H1 (cell line): ENCODE measurements at places on chromosomes 5 and 9. TPM values are rescaled to one million over a fixed set of nuclear protein-coding genes. Genes with fewer than 3 reads are reported as not detected.

TRIM36 gene
- total RNA-seq = 14.1 and 16.5 TPM in 2 replicates

DNA sequence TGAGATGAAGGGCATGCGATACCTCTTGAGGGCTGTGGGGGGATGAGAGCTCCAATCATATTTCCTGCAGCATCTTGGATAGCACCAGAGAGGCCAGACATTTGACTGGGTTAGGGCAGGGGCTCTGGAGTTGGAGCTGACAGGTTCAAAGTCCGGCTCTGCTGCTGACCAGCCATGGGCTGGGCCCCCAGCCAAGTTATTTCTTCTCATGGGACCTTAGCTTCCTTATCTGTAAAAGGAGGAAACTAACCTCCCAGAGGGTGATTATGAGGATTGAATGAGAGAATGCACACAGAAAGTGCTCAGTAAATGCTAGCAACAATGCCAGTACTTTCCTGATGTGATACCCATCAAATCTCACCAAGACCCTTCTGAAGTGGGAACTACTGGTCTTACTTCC, 65.2 kb upstream of the SLC25A51 start:
- no peak for DNase-seq

DNA sequence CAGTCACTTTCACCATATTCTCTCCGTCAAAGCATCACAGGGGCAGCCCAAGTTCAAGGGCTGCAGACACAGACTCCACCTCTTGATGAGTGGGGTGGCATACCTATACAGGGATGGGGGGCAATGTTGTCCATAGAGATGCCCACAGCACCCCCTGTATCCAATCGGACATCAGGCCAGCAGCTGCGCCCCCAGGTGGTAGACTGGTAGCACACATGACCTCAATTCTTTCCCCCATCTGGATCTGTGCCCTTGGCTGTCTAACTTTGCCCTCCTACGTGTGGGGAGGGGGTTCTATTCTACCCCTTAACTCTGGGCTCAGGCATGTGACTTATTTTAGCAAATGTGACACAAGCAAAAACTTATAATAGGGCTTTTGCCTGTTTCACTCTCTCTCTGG, 84.0 kb upstream of the SLC25A48 start:
- DNase-seq = no peak

PLPP7 gene
- total RNA-seq = 3.4 TPM in 2 replicates

FIBCD1 gene
- 5.3 and 6.1 TPM in 2 replicates for total RNA-seq

TAS2R1 gene
- not detected in 2 replicates for total RNA-seq

GRCh38 chr9:125694478-125694877, 12.5 kb downstream of the MAPKAP1 start:
- DNase-seq = no peak

PKN3 gene
- total RNA-seq = 15.2 and 16.3 TPM in 2 replicates

- DNase-seq = no peak
These were observed 279.6 kb upstream of the GRAMD2B start for GRCh38 chr5:126143622-126144021.

GRCh38 chr5:68225911-68226545, 10.5 kb downstream of the PIK3R1 start:
- DNase-seq = no peak

DNA sequence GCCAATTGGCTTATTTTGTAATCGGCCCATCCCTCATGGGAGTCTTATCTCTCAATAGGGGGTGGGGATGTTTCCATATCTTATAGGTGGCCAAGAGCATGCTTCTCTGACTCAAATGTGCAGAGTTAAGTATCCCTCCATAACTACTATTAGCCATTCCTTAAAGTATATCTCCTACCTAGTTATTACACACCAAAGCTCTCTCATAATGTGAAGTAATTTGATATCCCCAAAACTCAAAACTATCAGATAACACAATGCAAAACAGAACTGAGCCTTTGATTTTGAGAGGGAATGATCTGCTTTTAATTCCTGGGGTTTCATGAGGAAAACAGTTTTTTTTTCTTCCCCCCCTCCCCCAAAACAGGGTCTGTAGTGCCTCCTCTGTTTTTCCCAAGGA, 28.4 kb downstream of the UNC13B start:
- no peak for DNase-seq

NTMT1 gene
- total RNA-seq = 66.1 and 70.2 TPM in 2 replicates

- DNase-seq = no peak
These were observed 2280.6 kb upstream of the ACO1 start for GRCh38 chr9:30103647-30104394.

DNA sequence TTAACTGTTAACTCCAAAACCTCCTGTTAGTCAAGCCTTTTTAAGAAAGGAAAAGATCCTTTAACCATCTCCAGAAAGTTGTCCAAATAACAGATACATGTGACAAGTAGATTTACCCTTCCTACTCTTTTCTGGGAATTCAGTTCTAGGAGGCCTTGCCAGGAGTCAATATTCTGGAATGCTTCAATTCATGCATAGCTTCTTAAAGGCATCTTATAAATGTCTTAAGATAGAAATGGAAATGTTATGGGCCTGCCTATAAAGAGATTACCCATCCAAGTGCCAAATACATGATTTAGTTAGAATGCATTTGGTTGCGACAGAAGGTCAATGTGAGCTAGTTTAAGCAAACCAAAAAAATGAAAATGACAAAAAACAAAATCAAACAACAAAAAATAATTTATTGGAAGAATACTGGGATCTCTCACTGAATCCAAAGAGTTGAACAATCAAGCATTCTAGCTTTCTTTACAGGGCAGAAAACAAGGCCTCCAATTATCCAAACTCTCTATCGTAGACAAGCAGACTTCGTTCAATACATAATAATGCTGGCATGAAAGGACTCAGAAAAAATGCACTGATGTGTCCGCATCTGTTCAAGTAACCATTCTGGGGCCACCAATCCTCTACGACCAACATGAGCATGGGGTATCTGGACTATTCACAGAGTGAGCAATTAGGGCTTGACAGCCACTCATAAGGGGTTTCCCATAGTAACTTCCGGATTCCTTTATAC, 188.6 kb downstream of the CTNND2 start:
- DNase-seq = no peak

DNA sequence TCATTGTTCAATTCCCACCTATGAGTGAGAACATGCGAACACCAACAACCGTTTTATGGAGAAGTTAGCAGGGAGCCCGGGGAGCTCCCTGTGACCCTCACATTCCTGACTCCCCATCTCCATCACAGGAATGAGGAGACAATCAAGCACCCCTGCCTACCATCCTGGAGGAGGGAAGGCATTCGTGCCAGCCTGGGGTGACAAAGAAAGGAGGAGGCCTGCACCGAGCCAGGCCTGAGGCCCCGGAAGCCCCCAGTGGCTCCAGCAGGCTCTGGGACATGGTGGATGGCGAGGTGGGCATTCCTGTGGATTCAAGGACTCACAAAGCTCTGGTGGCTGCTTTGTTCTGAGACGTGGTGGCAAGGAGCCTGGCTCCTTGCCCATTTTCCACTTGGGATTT, 36.5 kb upstream of the UGT3A1 start:
- no peak for DNase-seq

- no peak for DNase-seq
These were observed 12.2 kb upstream of the TMEM252 start for GRCh38 chr9:68552700-68553476.

DNA sequence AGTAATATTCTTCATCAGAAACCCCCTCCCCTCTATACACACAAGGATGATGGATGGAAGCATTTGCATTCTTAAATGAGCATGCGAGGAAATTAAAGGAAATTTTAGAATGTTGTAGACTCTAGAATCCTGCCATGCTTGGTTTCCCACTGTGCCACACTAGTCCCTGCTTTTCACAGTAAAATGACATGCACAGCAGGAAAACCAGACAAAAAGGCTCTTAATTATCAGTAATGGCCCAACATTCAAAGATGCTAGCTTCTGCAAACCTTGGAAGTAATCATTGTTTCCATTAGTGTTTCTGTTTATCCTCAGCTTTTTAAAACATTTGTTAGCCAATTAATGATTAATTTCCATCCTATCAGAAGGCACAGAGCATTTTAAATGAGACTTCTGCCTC, 255.8 kb downstream of the SLCO4C1 start:
- DNase-seq = no peak

GRCh38 chr5:150364004-150364403, 6.5 kb downstream of the TCOF1 start:
- no peak for DNase-seq

TMEM174 gene
- not detected in 2 replicates for total RNA-seq

DNA sequence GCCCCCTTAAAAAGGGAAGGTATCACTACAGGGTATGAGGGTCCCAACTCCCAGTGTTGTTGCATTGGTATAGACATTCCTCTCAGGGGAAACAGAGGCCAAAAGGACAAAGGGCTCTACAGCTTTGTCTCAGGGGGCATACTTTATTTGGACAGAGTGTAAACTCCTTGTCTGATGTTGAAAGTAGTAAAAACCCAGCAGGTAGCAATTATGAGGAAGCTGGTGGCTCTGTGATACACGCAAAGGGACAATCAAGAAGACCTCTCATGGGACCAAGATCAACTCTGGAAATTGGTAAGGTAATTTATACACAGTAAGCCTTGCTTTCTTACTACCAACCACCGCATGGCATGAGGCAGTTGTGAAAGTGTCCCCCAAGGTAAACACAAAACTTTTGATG, 764.6 kb downstream of the CDH12 start:
- no peak for DNase-seq

ACTBL2 gene
- total RNA-seq = not detected in 2 replicates

DNA sequence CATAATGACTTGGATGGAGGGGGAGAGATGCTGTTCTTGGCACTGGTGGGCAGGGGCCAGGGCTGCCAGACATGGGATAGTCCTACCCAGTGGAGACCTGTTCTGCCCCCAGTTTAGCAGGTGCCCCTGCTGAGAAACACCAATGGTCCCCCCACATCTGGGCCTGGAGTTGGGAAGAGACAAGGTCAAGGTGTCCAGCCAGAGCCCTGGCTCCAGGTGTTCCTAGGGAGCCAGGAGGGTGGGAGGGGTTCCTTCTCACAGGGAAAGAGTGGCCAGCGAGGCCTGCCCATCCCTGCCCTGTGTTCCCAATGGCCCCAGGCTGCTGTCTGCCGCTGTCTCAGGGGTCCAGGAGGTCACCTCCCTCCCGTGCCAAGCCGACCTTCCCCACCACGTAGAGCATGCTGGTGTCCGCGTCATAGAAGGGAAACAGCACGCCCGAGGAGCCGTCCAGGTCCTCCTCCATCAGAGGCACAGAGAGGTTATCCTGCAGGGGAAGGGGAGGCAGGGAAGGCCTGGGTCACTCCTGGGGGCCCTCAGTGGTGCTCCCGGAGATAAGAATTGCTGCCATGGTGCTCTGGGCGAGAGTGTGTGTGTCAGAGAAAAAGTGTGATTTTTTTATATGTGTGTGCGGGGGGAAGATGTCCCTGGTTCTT, 11.7 kb upstream of the TRIM14 start:
- no peak for DNase-seq

- DNase-seq = no peak
These were observed 192.1 kb downstream of the TSSK1B start for GRCh38 chr5:113242481-113243348.

HRCT1 gene
- not detected in 2 replicates for total RNA-seq

RABGAP1 gene
- total RNA-seq = 33.3 and 38.3 TPM in 2 replicates

RAB3C gene
- total RNA-seq = 18.3 and 19.6 TPM in 2 replicates

PCSK5 gene
- 10.1 and 10.7 TPM in 2 replicates for total RNA-seq

GRCh38 chr5:60594715-60595477, 105.1 kb downstream of the DEPDC1B start:
- no peak for DNase-seq

FCN2 gene
- total RNA-seq = not detected in 2 replicates

DNA sequence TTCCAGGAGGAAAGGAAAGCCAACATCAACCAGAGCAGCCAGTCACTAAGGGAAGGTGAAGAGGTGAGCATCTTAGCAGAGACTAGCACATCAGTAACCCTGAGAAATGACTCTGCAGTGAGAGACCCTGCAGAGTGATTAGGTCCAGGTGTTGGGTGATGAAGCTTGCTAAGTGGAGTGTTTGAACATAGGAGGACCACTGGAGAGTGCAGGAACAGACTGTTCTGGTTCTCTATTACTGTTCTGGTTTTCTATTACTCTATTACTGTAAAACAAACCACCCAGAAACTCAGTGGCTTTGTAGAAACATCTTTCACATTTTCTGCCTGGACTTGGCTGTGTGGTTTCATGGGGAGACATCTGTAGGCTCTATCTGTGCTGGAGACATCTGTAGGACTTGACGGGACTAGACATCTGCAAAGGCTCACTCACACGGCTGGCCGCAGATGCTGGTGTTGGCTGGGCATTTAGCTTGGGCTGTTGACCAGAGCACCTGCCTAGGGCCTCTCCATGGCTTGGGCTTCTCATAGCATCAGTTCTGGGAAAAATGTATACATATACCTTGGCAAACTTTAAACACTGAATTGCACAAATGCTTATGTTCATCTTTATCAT, 33.4 kb upstream of the SPATA31E1 start:
- DNase-seq = no peak

GRCh38 chr9:133726401-133727276, 11.5 kb downstream of the SARDH start:
- DNase-seq = no peak

OR1J2 gene
- total RNA-seq = not detected in 2 replicates

CORO2A gene
- total RNA-seq = 26.2 and 27.9 TPM in 2 replicates

SLC6A18 gene
- total RNA-seq = not detected in 2 replicates
